Glomerular endothelial cell (primary cell): ENCODE measurements at places on chromosomes 3 and 15.

GRCh38 chr15:72835294-72835890 lies 51.8 kb upstream of the ADPGK start:
- DNase-seq = no peak

DNA sequence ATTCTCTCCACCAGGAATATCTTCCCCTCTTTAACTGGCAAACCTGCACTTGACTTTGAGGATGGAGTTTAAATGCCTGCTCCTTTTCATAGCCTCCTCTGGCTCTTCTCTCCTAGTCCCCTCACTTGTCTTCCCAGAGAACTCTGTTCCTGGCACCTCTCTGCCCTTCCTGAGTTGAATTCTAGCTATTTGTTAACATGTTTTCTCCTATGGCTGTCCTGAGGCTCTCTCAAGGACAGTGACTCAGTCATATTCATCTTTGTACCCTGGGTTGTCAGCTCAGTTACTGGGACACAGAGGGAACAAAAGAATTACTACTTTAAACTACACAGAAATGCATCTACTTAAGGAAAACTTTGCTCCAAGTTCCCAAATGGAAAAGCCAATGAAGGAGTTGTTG lies 365.1 kb upstream of the ICE2 start:
- no peak for DNase-seq

- no peak for DNase-seq
Measured at GRCh38 chr3:149990423-149990948, 19.8 kb upstream of the PFN2 start.

GRCh38 chr15:88450125-88450798 lies 16.9 kb downstream of the MRPL46 start:
- no peak for DNase-seq

DNA sequence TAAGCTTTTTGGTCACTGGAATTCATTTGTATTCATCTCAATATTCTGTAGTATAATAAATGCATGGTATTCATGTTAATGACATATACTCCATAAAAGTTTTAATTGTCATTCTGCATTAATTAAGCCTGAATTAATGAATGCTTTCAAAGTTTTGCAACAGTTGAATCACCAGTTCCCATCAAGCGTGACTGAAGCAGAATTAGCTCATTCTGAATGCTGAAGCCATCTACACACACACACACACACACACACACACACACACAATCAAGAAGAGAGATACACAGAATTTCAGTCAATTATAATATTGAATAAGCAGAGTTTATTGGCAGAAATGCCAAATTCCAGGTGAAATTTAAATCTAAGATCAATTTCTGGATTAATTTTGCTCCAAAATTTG lies 252.1 kb upstream of the KCNMB2 start:
- no peak for DNase-seq

- DNase-seq = no peak
Measured at GRCh38 chr3:38111696-38112377, 25.1 kb downstream of the ACAA1 start.

- DNase-seq = no peak
Measured at GRCh38 chr3:53255423-53255774, 423 bp downstream of the TKT start.
